ENCODE measurements at places on chromosomes 5 and 9. TPM values are rescaled to one million over a fixed set of nuclear protein-coding genes. Genes with fewer than 3 reads are reported as not detected.

The PCDHGC5 gene
- 1.7 TPM for total RNA-seq

The WWC1 gene
- total RNA-seq = 0.96 TPM

The RASEF gene
- total RNA-seq = not detected

The GFI1B gene
- total RNA-seq = 0.06 TPM

DNA sequence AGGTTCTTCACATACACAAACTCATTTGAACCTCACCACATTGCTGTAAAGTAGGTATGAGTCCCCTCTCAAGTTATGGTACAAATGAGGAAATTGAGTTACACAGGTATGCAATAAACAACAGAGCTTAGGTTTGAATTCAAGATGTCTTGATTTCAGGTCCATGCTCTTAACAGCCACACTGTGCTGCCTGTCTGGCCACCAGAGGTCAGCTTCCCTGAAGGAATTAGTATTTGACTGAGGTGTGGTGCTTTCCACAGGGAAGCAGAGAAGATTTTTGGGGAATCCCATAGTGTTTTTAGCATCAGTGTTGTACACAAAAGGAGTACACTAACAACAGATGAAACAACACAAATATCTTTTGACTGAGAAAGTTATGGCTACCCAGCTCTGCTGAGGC lies 94.4 kb upstream of the ITGA1 start:
- DNase-seq = peak; percentile 44

The PLPPR1 gene
- total RNA-seq = not detected

The DPYSL3 gene
- 66.9 TPM for total RNA-seq

DNA sequence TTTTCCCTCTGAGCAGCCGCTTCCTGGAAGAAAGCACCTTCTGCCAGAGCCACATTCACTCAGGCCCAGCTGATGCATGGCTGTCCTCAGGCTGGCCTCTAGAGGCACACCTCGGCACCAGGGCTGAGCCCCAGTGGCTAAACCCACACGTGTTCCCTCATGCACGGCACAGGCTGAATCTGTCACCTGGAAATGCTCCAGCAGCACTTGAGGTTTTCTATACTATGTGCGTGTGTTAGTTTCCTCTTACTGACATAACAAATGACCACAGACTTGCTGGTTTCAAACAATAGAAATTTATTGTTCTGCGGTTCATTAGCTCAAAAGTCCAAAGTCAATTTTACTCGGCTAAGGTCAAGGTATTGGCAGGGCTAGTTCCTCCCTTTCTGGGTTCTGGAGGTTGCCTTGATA lies 141.4 kb downstream of the LRRC70 start:
- peak; percentile 12 for DNase-seq

The MYORG gene
- 1.2 TPM for total RNA-seq

- peak; percentile 10 for DNase-seq
These were observed 105.1 kb downstream of the INSYN2B start for GRCh38 chr5:169875091-169875728.

- DNase-seq = peak; percentile 71
These were observed 1.4 kb downstream of the STING1 start for GRCh38 chr5:139481122-139481533.

GRCh38 chr5:127934791-127935256 lies 148.7 kb upstream of the SLC12A2 start:
- peak; percentile 78 for DNase-seq

DNA sequence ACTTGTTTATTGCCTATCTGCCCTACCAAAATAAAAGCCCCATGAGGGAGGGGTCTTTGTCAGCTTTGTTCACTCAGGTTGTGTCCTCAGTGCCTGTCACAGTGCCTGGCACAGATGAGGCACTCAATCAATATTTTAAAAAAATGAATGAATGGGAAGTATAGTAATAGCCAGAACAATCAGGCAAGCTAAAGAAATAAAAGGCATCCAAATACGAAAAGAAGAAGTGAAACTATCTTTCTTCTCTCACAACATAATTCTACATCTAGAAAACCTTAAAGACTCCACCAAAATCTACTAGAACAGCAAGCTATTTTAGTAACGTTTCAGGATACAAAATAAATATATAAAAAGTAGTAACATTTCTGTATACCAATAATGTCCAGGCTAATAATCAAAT lies 37.8 kb upstream of the C5orf63 start:
- no peak for DNase-seq

DNA sequence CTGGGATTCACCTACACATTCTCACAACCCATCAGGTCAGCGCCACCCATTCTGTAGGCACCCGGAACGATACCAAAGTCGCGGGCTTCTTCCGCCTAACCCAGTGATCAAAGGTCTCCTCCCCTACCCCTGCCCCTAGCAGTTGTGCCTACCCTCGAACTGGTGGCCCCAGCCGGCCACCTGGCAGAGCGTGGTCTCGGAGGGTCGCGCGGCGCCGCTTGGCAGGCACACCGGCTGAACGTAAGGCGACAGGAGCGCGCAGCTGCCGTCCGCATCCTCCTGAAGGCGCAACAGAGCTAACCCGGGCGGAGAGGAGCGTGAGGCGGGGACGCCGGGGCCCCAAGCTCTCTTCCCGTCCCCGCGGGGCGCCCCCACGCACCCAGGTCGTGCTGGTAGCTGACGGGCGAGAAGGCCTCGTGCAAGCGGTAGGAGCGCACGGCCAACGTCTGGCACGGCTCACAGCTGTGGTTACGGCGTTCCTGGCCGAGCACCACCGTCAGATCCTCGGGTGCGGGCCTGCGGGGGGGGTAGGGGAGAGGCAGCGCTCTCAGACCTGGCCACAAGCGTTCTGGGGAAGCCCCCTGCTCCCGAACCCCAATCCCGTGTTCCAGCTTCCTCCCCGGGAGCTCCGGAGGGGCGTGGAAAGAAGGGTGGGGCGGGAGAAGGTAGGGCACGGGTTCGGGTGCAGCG lies 2.8 kb upstream of the PFN3 start:
- DNase-seq = no peak

DNA sequence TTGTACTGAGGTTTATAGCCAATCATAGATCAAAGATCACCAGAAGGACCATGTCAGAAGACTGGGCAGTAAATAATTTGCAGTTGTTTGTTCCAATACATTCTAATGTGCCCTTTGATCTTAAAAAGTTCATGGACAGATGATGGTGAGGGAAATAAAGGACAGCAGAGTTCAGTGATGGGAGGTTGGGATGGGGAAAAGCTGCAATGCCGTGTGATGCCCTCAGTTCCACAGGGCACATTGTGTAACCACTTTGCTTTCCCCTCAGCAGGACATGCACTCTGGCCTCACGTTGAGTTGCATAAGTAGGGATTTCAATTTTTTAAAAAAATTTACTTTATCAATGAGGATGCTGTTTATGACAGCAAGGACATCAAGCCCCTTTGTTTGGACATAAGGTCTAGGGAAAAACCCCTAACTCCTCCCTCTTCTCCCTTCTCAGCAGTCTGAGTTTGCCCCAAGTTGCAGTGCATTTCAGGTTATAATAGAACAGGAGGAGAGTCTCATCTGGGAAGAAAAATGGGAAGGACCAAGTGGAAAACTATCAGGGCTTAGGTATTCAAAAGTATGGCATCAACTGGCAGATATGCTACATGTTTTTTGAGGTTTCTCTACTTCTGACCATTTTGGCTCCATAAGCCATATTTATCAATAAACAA lies 83.1 kb upstream of the TMED7 start:
- no peak for DNase-seq

GRCh38 chr9:129750013-129750638 lies 2.7 kb downstream of the PTGES start:
- DNase-seq = peak; percentile 39

- peak; percentile 83 for DNase-seq
These were observed 62.7 kb downstream of the ABLIM3 start for GRCh38 chr5:149203921-149204441.

DNA sequence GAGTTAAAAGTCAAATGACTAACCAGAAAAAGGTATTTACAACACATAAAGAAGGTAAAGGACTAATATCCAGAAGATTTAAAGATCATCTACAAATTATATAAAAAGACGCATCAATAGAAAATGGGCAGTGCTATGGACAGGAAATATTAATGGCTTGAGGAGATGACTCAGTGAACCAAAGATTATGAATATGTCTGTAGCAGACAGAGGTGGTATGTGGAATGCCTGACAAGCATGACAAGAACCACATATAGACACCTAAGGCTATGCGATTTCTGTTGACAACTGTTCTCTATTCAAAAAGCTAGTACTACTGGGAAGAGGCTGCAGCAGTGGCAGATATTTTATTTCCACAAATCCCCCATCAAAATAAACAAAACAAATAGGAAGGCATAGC lies 177.0 kb upstream of the SH3GL2 start:
- DNase-seq = peak; percentile 12

DNA sequence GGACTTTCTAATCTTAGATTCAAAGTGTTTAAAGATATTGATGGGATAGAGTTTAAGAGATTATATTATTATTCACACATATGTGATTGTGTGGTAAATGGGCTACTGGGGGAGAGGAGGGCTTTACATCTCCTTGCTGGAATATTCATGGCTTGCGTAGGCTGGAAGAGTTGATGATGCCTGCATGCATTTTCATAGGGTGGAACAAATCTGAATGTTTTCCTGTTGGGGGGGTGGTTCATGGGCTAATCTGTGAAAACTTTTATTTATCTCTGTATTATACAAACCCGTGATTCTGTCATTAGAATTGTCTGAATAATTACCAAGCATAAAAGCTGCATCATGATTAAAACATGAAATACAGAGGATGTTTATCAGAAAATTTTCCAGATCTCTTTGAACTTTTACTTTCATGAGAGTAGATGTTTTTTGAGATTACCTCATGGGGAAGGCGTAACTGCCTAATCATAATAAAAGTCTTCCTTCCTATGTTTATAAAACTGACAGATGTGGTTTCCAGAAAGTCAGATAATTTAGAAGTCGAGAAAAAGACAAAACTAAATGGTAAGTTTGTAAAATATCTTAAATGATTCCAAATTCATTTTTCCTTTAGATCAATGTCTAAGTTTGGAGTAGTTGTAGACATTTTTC lies 1185.4 kb upstream of the SEMA6A start:
- DNase-seq = no peak

DNA sequence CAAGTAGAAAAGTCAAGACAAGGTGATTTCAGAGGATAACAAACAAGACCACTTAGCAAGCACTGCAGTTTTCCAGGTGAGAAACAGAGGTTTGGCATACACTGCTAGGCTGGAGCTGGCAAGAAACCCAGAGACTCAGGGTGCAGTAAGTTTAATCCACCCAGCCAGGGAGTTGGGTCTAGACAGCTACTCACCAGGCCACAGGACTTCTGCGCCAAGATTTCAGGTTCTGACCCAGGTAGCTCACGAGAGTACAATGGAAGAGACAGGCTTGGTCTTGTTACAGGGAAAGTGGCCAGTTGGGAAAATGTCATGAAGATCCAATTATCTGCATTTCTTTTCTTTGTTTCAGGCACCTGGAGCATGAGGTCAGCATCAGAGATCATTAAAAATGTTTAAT lies 9.8 kb downstream of the SMIM23 start:
- DNase-seq = no peak

DNA sequence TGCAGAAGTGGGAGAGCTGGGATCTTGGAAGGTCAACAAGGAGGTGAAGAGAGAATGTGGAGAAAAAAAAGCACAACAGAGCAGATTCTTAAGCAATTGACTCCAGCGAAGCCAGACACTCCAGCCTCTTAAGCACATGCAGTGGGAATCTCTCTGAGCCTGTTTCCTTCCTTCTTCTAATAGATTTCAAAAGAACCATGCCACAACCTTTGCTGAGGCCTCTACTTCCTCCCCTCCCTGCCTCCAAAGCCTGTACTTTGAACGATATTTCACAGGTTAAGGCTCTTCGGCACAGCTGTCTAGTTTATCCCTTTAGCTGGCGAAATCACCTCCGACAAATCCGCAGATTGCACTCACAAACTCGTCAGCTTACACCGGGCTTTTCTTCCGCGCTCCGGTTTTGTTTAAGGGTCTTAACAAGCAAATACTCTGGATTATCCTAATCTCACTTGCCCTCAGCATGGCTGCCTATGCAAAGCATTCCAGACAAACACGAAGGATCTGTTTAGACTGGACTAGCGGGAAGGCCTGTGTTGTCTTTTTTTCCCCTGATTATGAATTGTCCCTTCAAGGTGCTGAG lies 211.6 kb upstream of the PANK3 start:
- DNase-seq = no peak

The PRDM9 gene
- not detected for total RNA-seq

GRCh38 chr9:2082772-2083171 lies 67.6 kb downstream of the SMARCA2 start:
- DNase-seq = peak; percentile 2

The TIFAB gene
- total RNA-seq = not detected

The CCDC152 gene
- total RNA-seq = under 0.01 TPM

DNA sequence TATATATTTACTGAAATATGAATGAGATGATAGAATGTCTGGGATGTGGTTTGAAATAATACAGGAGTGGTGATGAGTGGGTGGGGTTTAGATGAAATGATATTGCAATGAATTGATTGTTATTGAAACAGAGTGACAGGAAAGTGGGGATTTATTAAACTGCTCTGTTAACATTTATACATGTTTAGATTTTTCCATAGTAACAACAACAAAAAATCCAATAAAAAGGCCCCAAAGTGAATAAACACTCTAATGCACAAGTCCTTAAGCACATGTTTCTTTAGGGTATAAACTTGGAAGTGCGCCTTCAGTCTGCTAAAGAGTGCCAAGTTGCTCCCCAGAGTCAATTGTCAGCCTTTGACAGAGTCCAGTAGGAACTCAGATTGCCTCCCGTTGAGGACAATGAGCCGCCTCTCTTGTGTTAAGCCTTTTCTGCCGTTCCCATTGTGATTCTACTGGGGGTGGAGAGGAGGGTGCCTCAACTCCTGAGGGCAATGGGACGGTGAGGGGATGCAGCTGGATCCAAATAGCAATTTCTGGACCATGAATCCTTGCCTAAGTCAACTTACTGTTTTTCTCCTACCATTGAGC lies 112.3 kb downstream of the SLC28A3 start:
- no peak for DNase-seq

- no peak for DNase-seq
These were observed 47.2 kb upstream of the ARL15 start for GRCh38 chr5:54357408-54358058.

The RPL12 gene
- 2,134 TPM for total RNA-seq

GRCh38 chr9:2285416-2286332 lies 270.5 kb downstream of the SMARCA2 start:
- no peak for DNase-seq

- no peak for DNase-seq
These were observed 130.4 kb upstream of the RASA1 start for GRCh38 chr5:87137283-87137682.

The PDCD1LG2 gene
- 18.3 TPM for total RNA-seq

DNA sequence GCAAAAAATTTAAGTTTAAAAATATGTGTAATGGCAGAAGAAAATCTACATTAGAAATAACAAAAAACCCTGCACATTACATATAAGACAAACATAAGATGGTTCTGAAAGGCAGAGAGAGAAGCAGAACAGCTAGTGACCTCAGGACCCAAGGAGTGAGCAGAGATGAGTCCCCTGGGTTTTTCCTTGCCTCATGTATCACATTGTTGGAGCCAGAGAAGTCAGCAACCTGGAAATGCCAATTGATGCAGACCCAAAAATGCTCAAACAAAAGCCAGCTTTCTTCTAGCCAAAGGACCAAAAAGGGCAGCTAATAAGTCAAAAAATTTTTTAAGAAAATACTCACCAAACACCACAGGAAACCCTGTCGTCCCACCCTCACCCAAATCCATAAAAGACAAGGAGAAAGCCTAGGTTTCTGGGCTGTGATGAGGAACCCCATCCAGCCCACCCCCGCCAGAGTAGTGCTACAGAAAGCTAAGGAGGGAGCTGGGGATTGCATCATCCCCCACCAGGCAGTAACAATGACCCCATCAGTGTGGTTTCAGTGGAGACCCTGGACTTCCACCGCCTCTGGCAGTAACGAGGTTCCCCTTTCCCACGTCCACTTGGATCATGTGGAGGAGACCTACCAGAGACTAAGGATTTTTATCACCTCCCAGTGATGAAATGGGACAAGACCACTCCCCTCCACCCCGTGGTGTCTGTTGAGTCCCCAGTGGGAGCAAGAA lies 17.6 kb downstream of the DENND1A start:
- no peak for DNase-seq
